Stimulated activated CD4-positive, alpha-beta T cell treated with anti-CD3 and anti-CD28 coated beads, Interleukin-15, amount 100 ng/mL, for 1 hour (primary cell): ENCODE measurements at places on chromosomes 1 and 21.

- DNase-seq: no peak
Observed at GRCh38 chr1:115330480-115331013, 7.5 kb downstream of the NGF start.

GRCh38 chr1:14602136-14602535, 3.7 kb downstream of the KAZN start:
- DNase-seq: no peak

DNA sequence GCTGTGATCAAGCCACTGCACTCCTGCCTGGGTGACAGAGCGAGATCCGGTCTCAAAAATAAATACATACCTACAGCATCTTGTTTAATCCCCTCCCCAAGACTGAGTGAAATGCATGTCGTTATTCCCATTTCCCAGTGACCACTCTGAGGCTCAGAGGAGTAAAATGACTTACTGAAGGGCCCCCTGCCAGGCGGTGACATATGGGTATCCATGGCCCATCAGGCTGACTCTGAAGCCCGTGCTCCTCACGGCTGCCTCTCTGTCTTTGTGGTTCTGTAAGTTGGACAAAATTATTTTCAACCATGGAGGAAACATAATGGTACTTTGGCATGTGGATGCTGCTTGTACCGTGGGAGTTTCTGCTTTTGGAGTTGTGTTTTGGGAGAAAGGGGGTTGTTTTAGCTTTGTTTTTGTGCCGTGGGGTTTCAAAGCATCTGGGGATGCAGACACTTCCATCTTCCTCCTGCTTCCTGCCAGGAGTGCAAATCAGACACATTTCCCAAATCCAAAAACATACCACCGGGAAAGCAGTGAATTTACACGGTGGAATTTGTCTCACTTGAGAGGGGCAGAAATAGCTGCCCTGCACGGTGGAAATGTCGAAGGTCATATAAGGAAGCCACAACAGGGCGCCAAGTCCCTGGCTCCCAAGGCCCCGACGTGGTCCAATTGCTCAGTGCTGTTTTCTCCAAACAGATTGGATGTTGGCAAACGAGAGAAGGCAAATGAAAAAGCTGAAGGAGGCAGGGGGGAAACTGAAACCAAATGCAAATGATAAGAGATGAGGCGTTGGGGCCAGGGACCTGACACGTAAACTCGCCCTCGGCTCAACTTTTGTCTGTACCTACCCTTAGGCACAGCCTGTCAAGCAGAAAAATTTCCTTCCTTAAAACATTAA, 17.1 kb upstream of the PINK1 start:
- DNase-seq: no peak

DNA sequence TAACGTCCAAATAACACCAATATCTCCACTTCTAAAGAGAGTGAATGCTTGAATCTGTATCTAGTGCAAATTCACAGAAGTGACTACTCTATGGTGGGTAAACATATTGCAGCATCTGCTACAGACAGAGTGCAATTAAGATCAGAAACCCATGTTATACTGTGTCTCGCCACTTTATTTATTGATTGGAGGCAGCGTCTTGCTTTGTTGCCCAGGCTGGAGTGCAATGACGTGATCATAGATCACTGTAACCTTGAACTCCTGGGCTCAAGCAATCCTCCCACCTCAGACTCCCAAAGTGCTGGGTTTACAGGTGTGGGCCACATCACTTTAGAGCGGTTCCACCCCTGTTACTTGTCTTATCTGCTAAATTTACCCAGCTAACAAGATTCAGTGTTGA, 57.0 kb downstream of the HLCS start:
- DNase-seq: no peak

- DNase-seq: no peak
Observed at GRCh38 chr21:45575993-45576837, 34.0 kb upstream of the SLC19A1 start.

- no peak for DNase-seq
Observed at GRCh38 chr1:14738235-14738634, 139.8 kb downstream of the KAZN start.

GRCh38 chr1:36511804-36512798, 29.4 kb upstream of the CSF3R start:
- DNase-seq: no peak

GRCh38 chr1:55140546-55140983, 74.6 kb downstream of the USP24 start:
- peak; percentile 4 for DNase-seq

- peak; percentile 36 for DNase-seq
Observed at GRCh38 chr1:111441573-111442192, 7.4 kb downstream of the WDR77 start.

GRCh38 chr1:85201340-85202091, 700 bp upstream of the SYDE2 start:
- peak; percentile 54 for DNase-seq

DNA sequence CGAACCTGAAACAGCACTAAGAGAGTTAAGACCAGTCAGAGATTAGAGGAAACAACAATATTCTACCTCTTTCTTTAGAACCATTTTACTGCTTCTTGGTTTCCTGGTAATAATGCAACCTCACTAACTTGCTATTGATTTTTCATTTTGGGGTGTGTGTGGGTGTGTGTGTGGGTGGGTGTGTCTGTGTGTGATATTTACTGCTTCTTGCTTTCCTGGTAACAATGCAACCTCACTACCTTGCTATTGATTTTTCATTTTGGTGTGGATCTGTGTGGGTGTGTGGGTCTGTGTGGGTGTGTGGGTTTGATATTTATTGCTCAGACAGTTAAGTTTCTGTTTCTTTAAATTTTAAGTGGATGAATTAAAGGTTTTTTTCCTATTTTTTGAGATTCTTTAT, 208.8 kb downstream of the LRRC7 start:
- DNase-seq: no peak

GRCh38 chr1:86205741-86206140, 49.2 kb upstream of the COL24A1 start:
- no peak for DNase-seq

- DNase-seq: no peak
Observed at GRCh38 chr1:161044535-161044907, 1.3 kb downstream of the USF1 start.

- DNase-seq: no peak
Observed at GRCh38 chr21:16040601-16041000, 310.8 kb downstream of the USP25 start.

GRCh38 chr21:17667256-17667655, 54.6 kb upstream of the BTG3 start:
- no peak for DNase-seq

DNA sequence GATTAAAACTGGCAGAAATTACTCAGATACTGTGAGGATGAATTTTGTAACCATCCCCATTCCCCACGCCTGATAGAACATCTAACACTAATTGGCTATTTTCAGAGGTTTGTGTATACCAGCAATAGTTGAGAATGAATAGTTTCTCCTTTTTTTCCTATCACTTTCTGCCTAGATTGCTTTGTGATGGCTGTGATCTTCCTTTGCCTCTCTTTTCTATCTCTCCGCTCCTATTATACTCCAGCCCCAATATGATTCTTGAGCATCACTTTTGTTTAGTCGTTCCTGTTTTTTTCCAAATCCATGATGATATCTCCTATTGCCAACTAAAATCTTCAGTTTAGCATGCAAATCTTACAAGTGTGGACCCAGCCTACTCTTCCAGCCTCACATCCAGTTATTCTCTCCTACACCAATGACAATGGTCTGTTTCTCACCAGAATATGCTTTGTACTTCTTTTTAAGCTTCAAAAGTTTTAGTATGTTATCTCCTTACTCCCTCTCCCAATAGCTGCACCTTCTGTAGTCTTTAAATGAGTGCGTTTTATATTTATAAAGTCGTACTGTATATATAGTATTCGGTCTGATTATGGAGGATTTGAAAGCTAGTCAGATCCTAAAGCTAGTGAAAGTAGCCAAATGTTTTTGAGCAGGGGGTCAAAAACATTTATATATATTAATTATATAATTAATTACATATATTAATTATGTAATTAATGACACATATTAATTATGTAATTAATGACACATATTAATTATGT, 25.2 kb downstream of the MAGI3 start:
- DNase-seq: no peak

DNA sequence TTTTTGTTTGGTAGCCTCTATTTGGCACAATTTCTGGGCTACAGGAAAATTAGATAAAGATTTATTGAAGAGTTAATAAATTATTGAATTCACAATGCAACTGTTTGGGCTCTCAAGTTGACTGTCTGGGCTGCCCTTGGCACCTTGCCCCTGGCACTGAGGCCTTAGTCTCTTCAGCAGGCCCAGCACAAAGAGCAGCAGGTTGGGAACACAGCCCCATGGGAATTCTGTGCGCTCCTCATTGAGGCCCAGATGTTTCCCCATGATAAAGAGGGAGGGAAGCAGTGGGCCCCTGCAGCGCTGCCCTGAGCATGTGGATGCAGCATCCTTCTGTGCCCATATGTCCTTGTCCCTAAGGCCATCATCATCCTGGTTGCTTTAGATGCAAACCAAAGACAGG, 2.9 kb downstream of the CRNN start:
- DNase-seq: no peak

GRCh38 chr1:13864760-13865159, 164.8 kb downstream of the PRDM2 start:
- no peak for DNase-seq

GRCh38 chr1:68777851-68778250, 281.0 kb upstream of the DEPDC1 start:
- DNase-seq: no peak

DNA sequence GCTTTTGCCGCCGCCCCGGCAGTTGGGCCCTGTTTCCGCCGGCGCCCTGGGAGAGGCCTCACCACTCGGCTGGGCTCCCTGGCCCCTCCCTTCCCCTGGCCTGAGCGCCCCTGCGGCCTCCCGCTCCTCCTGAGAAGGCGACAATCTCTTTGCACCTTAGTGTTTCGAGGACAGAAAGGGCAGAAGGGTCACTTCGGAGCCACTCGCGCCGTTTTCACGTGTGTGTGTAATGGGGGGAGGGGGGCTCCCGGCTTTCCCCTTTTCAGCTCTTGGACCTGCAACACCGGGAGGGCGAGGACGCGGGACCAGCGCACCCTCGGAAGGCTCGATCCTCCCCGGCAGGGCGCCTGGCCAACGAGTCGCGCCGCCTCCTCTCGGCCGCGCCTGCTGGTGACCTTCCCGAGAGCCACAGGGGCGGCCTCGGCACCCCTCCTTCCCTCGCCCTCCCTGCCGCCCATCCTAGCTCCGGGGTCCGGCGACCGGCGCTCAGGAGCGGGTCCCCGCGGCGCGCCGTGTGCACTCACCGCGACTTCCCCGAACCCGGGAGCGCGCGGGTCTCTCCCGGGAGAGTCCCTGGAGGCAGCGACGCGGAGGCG, 432 bp upstream of the SIM2 start:
- DNase-seq: no peak

GRCh38 chr1:30934613-30935012, 26.1 kb upstream of the SDC3 start:
- DNase-seq: no peak

DNA sequence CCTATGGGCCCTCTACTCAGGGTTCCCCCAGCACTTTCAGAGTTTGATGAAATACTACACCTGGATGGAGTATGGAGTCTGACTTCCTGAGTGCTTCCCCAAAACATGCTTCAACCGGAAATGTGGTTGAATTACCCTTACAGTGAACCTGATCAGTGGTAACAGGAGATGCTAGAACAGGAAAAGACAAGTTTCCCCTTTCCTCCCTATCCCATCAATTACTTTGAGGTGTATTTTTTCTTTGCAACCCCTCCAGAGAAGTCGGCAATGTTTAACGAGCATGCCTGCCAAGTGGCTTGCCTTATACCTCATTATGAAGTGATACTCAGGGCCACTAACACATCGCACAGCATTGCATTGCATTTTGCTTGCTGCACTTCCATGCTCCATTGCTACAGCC, 7.0 kb downstream of the KRTAP15-1 start:
- no peak for DNase-seq

DNA sequence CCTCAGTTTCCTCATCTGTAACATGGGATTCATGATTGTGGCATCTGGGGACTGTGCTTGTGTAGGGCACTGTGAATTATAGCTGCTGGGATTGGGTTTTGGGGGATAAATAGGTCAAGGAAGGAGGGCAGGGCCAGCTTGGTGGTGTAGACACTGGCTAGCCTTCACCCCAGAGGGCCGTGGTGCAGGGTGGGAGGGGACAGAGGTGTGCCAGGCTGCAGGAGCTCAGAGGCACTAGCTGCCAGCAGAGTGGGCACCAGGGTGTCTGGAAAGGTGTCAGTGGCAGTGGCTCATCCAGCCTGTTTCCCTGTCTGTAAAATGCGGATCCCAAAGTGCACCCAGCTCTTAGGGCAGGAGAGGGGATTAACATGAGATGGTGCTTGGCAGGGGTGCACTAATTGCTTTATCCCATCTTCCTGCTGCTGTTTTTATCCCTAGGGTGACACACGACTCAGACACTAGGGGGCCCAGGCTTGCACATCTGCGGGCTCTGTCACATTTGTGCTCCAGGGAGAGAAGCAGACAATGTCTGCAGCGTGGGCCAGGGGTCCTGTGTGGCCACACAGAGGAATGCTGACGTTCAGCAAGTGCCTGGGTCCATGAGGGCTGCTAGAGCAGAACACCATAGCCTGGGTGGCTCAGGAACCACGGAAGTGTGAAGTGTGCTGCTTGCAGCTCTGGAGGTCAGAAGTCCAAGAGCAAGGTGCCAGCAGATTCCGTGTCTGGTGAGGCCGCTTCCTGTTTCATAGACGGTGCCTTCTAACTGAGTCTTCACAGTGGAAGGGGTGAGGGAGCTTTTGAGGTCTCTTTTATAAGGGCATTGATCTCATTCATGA, 19.3 kb downstream of the OBSCN start:
- no peak for DNase-seq

GRCh38 chr1:54502342-54502741, 45.7 kb upstream of the ACOT11 start:
- DNase-seq: no peak

GRCh38 chr1:83846138-83846537, 152.8 kb downstream of the TTLL7 start:
- DNase-seq: no peak

DNA sequence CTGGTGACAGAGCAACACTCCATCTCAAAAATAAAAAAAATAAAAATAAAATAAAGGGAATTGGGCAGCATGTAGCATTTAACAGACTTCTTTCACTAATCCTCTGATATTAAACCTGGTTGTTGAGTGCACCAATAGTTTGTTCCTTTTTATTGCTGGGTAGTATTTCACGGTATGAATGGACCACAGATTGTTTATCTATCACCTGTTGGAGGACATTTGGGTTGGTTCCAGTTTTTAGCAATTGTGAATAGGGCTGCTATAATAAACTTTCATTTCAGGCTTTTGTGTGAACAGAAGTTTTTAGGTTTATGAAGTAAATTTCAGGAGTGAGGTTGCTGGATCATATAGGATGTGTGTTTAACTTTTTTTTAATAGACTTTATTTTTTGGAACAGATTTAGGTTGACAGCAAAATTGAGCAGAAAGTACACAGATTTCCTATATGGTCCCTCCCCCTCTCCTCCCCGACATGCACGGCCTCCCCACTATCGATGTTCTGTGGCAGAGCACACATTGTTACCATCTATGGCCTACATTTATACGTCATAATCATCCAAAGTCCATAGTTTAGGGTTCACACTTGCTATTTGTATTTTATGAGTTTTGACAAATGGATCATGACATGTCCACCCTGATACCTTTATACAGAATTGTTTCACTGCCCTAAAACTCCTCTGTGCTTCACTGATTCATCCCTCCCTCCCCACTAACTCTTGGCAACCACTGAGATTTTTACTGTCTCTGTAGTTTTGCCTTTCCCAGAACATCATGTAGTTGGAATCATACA, 66.1 kb upstream of the TMPRSS2 start:
- DNase-seq: no peak

GRCh38 chr1:26084091-26084561, 16.7 kb upstream of the TRIM63 start:
- DNase-seq: no peak

GRCh38 chr1:19654386-19654785, 10.3 kb downstream of the NBL1 start:
- no peak for DNase-seq
